ENCODE measurements at places on chromosomes 13 and 19.

DNA sequence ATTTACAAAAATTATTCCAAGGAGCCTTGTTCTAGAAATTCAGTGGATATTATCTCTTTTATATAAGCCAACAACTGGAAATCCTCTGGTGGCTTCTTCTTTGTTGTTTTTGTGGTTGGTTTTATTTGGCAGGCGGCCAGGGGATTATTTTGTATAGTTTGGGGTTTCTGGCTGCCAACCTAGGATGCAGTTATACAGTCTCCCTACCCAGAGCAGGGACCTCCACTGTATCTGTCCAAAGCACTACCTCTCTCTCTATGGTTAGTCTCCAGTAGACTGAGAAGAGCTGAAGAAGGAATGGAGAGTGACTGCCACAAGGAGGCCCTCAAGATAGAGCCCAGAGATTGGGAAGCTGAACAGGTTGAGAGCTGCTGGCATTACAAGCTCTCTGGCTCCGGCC, 80.2 kb downstream of the ZAR1L start:
- no peak for DNase-seq

DNA sequence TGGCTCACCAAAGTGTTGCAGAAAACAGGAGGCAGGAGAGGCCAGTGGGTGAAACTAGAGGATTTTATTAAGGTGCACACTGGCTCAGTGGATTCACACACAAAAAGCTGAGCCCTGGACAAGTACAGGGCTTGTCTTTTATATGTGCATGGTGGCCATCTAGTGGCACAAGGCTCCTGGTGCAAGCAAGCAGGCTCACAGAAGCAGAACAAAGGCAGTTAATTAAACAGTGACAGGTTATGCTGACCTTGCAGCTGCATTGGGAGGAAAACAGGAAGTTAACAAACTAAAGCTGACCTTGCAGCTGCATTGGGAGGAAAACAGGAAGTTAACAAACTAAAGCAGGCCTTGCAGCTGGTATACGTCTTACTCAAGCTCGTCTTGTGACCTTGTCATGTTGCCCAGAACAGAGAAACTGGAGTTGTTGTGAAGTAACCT, 65.3 kb upstream of the ZNF681 start:
- DNase-seq, result no peak

DNA sequence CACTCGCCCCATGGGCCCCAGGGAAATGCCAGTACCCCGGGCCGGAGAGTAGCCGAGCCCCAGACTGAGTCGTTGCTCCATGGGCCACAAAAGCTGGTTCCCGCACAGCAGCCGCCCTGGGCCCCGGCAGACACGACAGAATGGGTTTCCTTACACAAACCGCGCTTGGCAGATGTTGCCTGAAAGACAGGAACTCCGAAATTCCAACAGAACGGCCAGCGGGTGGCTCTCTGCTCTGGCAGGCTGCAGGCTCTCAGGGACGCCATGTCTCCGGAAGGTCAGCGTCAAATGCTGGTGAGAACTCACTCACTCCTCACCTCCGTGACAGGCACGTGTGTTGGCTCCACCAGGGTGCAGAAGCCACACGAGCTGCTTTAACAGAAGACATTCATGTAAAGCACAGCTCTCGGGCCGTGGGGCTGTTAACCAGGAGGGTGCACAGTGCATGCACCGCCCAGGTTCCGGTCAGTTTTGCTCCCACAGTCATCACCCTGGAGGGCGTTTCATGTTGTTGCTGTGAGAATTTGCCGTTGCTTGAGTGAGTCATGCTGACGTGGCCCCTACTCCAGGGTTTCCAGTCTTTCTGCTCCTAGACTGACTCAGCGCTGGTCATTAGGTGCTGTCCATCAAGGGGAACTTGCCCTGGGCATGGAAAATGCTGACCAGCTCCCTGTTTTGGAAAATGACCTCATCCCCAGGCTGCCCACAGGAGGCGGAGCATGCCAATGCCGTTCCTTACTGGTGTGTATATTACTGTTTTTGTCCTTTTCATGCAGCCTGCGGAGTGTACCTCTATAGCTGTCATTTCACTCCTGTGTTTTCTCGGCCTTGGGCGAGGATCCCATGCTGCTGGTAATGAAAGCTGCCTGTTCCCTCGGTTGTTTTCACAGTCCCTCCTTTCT, 44.8 kb downstream of the ANKRD10 start:
- DNase-seq, result peak; percentile 4

DNA sequence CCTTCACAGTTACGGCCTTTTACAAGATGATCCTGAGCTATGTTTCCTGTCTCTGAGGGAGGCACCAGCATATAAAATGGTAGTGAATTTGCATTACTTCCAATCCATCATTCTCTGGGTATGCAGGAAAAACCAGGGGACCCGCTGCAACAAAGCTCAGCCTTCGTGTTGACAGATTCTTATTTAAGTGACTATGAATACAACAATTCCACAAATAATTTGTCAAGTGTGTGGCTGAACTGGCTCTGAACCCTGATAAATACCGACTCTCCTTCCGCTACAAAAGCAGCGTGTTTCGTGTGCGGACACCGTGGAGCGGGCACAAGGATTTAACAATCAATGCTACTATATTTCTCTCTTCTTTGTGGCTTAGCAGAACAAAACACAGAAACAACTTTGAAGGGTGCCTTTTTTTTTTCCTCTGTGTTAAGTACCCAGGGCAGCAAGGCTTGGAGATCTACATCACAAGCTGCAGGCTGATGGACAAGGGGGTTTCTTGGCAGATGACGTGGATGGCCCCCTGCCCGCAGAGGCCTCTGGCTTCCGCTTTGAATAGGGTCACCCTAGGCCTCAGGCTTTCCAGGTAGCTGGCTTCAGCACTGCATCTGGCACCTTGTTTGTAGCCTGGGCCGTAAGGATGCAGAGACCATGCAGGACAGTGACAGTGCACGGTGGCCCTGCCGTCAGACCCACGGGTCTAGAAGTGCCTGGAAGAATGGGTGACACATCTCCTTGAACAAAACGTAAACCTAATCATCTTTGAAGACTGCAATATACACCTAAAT, 280.5 kb upstream of the TSHZ3 start:
- DNase-seq, result no peak

DNA sequence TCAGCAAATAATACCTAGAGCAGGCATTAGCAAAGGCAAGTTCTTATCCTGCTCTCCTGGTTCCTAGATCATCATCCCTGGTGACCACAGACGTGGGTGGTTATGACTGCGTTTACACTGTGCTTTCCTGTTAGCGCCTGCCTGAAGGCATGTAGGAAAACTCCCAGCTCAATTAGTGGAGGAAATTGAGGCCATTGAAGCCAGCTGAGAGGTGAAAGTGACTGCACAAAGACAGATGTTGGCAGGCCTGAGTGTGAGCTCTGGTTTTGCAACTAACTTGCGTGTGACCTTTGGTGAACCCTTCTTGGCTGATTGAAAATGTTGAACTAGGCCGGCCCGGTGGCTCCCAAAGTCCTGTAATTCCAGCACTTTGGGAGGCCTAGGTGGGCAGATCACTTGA, 17.5 kb upstream of the NWD1 start:
- DNase-seq, result no peak

DNA sequence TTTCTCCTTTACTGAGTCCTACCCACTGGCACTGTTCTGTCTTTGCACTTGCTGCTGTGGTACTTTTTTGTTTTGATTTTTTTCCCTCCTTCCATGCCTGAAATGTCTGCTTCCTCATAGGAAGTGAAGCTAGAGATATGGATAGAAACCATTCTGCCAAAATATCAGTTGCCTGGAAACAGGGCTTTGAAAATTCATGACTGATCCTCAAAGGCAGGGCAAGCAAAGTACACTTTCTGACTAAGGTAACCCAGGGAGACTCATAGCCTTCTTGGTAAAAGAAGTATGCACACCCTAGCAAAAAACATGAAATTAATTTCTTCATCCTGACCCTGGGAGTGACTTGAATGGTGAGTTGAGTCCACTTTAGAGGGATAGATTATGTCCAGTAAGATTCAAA, 329.8 kb downstream of the MYO16 start:
- DNase-seq, result no peak

GRCh38 chr13:22690756-22691155, 490.0 kb upstream of the SGCG start:
- no peak for DNase-seq

DNA sequence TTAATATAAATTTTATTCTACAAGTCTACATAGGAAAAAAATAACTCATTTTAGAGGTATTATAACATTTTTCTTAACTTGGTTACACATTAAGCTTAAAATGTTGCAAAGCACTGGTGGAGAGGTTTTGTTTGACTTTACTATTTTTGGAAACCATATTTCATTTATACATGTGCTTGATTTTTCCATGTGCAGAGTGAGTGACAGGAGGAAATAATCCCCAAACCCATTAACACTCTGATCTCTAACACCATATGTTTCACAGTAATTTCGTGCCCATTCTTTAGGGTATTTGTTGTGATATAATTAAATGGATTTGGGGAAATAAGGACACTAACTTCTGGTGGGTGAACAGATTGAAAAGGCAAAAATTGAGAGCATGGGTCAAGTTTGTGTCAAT, 2124.4 kb upstream of the PCDH20 start:
- no peak for DNase-seq

DNA sequence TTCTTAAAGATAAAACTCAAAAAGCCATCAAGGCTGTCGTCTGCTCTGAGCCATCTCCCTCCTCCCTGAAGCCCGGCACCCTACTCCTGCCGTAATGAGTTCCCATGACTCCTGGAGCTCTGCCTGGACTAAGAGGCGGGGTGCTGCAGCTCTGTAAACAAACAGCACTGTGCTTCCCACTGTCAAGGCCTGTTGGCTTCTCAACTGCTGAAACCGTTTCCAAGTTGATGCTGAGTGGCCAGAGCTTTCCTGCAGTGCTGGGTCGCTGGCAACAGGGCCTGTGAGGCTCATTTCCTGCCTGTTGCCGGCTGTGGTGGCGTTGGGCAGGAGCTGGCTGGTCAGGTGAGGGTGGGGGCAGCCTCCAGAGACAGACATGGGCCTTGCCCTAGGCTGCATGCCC, 26.7 kb upstream of the ISYNA1 start:
- no peak for DNase-seq

All from stimulated activated CD4-positive, alpha-beta T cell treated with anti-CD3 and anti-CD28 coated beads, Interleukin-4, amount 100 ng/mL, for 48 hours (primary cell).